ENCODE measurements at places on chromosomes 3 and 15.

- DNase-seq = no peak
Observed at GRCh38 chr15:34851751-34852150, 56.4 kb upstream of the ACTC1 start.

DNA sequence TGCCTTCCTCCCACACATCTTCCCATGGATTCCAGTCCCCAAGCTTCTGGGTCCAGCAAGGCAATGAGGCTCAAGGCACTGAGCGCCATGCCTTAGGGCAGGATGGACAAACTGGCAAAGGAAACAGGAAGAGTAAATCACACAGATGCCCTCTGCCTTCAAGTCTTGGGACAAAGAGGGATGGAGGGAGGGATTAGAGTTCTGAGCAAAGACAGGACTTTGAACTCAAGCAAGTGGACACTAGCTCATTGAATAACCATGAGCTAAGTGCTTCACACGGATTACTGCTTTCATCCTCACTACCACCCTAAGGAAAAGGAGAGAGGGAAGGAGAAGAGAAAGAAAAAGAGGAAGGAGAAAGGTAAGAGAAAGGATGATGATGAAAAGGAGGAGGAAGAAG, 7.6 kb upstream of the THBS1 start:
- no peak for DNase-seq

GRCh38 chr15:100008258-100008657, 275.0 kb upstream of the LYSMD4 start:
- no peak for DNase-seq

DNA sequence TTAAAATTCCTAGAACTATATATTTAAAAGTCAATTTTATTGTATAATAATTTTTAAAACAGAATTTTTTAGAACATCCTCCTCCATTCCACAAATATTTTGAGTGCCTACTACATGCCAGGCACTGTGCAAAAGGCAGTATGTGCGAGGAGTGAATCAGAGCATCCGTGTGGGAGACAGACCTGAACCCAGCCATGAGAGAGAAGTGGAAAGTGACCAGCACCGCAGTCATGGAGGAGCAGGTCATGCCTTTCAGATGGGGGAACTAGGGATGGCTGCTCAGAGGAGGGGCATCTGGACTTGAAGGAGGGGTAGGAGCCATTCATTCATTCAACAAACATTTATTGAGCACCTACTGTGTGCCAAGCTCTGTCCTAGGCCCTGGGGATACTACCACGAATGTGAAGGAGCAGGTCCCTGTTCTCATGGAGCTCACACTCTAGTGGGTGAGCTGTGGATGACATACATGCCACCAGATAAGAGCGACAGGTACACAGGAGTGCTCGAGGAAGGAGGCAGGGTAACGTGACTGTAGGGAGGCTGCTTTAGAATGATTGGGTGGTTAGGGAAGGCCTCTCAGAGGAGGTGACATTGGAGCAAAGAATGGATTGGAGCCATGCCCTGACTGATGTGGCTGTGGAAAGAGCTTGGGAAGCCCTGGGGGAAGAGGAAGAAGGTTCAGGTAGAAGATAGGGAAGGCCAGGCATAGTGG, 3.1 kb upstream of the CHRNA3 start:
- no peak for DNase-seq

DNA sequence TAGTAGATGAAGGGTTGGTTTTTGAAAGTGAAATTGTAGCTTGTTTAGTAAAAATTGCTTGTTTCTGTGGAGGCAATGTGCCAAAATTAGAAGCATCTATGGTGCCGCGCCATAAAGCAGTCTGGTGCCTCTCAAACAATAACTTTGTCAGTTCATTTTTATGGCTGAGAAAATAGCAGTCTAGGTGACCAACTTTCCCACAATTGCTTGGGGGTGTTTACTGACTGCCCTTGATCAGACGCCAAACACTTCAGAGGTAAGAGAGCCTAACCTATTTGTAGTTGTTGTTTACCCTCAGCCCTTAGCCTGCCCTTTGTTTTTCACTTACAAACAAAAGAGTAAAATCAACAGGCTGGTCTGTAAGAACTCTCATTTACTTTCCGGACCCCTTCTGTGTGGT, 174.5 kb downstream of the FNDC3B start:
- no peak for DNase-seq

DNA sequence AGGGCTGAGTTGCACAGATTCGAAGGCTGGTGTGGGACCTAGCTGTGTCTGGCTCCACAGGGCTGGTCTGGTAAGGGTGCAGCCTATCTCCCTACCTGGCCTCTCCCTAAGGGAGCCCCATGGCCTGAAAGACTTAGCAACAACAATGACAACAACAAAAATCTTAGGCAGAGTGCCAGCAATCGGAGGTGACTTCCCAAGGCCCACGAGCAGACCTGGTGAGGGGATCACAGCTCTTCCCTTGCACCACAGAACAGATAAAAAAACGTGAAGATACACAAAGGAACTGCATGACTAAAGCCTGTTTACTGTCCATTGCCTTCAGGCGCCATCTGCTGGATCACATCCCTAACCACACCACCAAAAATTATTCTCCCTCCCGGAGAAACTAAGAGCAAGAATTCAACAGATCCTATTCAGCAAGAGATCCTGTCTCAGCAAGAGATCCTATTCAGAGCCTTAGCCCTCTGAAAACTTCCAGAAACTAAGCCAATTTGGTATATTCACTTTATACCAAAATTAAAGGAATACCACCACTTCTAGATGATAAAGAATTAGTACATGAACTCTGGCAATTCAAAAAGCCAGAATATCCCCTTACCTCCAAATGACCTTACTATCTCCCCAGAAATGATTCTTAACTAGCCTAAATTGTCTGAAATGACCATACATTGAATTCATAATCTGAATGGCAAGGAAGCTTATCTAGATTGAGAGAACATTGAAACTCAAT, 24.1 kb upstream of the OR5K4 start:
- no peak for DNase-seq

DNA sequence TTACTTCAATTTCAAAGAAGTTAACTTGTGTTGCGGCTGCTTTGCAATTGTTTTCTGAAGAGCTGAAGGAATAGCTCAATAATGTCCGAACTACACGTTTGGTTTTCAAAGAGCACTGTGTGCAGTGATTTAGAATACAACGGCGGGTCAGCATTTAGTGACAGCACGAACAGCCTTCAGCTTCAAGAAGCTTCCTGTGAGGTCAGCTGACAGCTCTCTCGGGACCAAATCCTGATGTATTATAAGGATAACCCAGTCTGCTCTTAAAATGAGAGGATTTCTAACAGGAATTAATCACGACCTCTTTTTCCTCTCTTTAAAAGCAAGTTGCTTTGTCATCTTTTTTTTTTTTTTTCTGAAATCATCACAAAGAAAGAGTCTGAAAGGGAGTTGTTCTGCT, 97.9 kb upstream of the UNC13C start:
- no peak for DNase-seq

DNA sequence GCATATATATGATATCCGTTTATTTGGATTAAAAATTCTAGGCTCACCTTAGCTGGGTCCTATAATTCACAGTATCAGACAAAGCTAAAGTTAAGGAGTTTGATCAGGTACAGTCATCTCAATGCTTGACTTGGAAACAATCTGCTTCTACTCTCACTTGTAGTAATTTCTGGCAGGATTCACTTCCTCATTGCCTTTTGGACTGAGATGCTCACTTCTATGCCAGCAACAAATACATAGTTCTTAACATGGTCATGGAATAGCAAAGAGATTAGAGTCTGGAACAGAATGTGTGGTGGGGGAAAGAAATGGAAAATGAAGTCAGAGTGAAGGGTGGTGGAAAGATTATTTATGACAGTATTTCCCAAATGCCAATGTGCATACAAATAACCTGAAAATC, 693.6 kb downstream of the CADM2 start:
- DNase-seq = no peak

DNA sequence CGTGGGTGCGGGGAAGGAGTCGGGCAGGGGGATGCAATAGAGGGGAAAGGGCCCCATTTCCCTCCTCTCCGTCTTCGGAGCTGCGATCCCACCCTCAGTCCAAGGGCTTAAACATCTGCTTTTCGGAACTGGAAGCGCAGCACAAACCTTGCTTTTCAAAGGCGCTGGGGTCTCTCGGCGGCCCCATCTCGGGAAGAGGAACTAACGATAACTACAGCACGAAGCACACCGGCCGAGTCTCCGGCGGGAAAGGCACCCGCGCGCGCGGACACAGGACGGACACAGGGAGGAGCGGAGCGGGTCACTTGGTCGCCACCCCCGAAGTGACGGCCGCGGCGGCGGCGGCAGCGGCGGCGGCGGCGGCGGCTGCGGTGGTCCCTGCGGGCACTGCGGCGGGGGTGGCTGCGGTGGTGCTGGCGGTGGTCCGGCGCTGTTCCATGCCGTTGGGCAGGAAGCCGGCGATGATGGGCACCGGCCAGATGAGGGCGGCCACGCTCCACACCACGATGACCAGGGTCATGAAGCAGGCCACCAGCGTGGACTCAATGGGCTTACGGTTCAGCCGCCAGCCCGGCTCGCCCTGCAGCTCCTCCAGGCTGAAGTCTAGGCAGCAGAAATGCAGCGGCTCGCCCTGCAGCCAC, 1.1 kb downstream of the TMEM158 start:
- DNase-seq = no peak

- no peak for DNase-seq
Observed at GRCh38 chr3:126450219-126450618, 25.5 kb downstream of the ZXDC start.

GRCh38 chr3:45644791-45645201, 44.4 kb upstream of the SACM1L start:
- peak; percentile 81 for DNase-seq

DNA sequence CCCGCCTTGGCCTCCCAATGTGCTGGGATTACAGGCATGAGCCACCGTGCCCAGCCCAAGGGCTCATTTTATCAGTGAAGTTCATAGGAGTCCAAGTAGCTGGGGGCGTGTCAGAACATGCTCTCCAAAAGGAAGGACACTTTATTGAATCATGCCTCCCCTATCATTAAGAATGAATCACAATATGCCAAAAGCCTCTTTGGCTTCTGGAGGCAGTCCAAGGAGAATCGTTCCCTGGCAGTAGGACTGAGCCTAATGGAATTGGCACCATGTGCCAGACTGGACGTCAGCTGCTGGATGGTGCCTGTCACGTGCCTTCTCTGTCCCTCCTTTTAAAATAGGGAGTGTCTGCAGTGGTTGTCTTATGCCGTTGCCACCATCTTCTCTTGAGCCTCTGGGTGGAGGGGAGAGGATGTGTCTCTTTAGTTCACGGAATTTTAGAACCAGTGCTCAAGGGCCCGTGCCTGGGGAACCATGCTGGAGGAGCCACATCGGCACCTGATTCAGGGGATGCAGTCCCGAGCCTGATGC, 234.7 kb upstream of the LYSMD4 start:
- DNase-seq = no peak

DNA sequence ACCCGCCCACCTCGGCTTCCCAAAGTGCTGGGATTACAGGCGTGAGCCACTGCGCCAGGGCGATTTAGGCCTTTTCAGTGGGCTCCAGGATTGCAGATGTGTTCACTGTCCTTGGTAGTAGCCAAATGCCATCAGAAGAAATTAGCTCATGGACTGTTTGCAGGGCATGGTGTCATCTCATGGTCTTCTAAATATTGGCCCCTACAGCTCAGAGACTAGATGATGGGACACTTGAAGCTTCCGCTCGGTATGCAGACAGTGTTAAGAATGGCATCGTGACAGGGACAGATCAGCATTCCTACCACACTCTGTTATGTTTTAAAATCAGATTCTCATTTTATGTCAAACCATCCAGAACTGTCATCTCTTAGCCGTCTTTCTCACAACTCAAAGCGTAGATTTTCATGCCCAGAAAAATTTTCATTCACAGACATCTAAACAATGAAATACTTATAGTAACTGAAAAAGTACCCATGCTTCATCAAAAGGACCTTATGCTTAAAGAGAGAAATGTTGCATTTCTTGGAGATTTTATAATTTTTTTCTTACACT, 24.9 kb downstream of the SLCO3A1 start:
- DNase-seq = no peak

GRCh38 chr15:74978503-74978902, 16.9 kb upstream of the SCAMP5 start:
- no peak for DNase-seq

DNA sequence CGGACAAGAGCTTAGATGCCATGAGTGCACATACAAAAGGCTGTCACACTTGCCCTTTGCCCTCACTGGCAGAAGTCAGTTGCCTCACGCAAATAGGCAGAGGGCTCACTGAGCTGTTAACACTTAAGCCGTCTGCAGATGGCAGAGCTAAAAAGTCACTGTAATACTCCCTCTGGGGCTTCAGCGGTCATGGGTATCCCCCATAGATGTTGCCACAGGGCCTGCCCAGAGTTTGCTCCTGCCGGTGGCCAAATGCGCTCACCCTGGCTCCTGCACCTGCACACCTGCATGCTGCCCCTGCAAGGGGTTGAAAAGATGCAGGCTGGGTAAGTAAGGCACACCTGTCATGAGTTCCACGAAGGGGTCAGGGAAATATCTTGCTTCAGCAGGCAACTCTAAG, 741.5 kb downstream of the EDEM1 start:
- DNase-seq = no peak

- DNase-seq = no peak
Observed at GRCh38 chr15:48367483-48367882, 36.3 kb downstream of the DUT start.

DNA sequence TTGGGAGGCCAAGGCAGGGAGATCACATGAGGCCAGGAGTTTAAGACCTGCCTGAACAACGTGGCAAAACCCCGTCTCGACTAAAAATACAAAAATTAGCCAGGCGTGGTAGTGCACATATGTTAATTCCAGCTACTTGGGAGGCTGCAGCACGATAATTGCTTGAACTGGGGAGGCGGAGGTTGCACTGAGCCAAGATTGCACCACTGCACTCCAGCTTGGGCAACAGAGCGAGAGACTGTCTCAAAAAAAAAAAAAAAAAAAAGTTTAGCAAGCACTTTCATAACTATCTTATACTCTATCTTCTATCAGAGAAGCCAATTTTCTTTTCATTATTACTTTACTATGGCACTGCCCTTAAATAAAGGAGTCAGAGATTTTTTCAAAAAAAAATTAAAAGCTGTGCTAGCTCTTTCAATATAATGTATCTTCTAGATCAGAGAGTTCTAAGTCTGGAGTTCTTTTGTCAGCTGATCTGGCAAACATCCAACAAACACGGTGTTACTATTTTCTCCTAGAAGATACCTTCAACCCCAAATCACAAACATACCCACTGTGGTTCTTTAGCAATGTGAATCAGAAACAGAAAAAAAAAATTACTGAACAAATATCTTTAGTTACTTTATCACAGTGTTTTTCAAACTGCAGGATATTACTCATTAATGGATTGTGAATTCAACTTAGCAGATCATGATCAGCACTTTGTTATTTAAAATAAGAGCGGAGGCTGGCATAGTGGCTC, 3.0 kb downstream of the ZNF770 start:
- DNase-seq = no peak

GRCh38 chr3:73667889-73668288, 43.1 kb upstream of the PDZRN3 start:
- no peak for DNase-seq

DNA sequence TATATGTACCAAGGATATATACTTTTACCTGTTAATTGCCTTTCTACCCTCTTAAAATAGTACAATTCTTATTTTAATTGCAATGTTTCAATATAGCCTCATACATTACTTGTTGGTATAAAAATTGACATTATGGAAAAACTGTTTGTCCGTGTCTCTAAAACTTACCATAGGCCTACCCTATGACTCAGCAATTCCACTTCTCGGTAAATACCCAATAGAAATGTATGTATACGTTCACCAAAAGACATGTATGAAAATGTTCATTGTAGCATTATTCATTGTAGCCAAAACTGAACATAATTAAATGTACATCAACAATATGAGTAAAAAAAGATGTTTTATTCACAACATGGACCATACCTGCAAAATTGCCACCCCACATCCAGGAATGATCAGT, 679.2 kb upstream of the UBE2E2 start:
- DNase-seq = no peak
